ENCODE measurements at places on chromosomes 1 and 21. TPM values are rescaled to one million over a fixed set of nuclear protein-coding genes. Genes with fewer than 3 reads are reported as not detected.

DNA sequence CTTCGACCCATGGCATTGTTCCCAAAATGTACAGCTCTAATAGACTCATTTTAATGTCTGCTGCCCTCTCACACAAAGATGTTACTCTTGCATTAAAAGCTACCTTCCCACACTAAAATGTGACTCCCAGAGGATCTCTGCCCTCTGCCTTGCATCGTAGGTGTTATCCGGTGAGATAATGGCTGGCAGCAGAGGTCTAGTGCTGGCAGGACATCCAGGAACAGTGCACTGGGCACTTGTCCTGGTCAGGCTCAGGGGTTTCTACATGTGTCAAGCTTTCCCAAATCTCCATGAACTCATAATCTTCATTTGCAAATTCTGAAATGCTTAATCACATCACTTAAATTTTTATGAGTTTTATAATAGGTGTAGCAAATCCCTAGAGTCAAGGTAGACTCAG lies 310.6 kb downstream of the LRRIQ3 start:
- no peak overlapping the region for H3K4me3 ChIP-seq
- no peaks in the 10 kb centered on the region for H3K27me3 ChIP-seq
- H3K36me3 ChIP-seq, result no peaks in the 10 kb centered on the region
- no peak for DNase-seq

GRCh38 chr1:7015022-7015421 lies 229.8 kb downstream of the CAMTA1 start:
- H3K36me3 ChIP-seq, result no peaks in the 10 kb centered on the region
- H3K4me3 ChIP-seq, result no peak overlapping the region
- no peak for DNase-seq
- H3K27ac ChIP-seq, result no peak overlapping the region
- H3K27me3 ChIP-seq, result no peaks in the 10 kb centered on the region
- no peaks in the 10 kb centered on the region for H3K4me1 ChIP-seq

DNA sequence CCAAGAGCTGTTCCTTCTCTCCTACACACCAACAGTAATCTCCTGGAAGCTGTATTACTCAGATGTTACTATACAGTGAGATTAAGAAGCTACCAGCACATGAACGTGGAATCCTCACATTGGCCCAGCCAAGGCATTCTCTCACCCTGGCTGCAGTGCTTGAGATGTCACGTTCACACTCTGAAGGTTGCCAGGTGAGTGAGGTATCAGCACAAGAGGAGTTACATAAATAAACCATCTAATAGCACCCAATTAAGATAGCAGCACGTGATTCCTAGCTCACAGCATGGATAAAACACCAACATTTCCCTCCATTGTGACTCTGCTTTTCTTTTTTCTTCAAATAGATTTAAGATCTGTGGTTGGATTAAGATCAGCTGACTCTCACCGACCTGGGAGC lies 182.8 kb downstream of the PLPP3 start:
- H3K4me1 ChIP-seq, result no peaks in the 10 kb centered on the region
- no peaks in the 10 kb centered on the region for H3K27me3 ChIP-seq
- H3K4me3 ChIP-seq, result no peak overlapping the region
- DNase-seq, result no peak
- no peak overlapping the region for H3K27ac ChIP-seq

The CRYAA gene
- total RNA-seq, result not detected

The FABP3 gene
- total RNA-seq, result 30.8 TPM

Data from aorta (tissue), 5 donors.